ENCODE measurements at places on chromosomes 3 and 15.

- no peak for DNase-seq
Measured at GRCh38 chr15:39227001-39227400, 353.9 kb upstream of the THBS1 start.

DNA sequence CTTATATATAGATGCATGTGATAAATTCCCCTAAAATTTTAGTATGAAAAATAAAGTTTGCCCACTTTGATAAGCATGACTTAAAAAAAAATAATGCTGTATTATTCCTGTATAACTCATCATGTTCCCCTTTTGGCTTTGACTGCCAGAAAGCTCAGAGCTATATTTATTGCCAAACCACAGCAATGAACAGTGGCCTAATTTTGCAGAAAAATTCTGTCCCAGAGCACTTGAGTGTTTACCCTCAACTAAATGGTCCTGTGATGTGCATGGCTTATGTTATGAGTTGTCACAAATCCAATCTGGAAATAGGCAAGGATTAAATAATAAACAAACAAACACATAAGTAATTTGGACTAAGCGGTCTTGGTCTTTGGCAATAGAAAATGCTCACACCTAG is 276.7 kb downstream of the SLC9A9 start:
- peak; percentile 28 for DNase-seq

DNA sequence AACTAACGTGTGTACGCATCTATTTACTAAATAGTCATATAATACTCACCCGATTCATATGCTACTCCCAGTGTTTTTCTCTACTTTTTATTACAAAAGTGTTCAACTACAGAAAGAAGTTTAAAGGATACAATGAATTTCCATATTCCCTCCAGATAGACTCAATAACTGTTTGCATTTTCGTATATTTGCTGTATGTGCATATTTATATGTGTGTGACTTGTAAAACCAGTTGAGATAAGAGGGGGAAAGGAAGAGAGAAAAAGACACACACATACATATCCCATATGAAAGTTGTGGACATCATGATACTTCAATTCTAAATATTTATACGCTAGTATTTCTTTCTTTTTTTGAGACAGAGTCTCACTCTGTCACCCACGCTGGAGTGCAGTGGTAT is 14.1 kb downstream of the LIPC start:
- DNase-seq, result no peak

DNA sequence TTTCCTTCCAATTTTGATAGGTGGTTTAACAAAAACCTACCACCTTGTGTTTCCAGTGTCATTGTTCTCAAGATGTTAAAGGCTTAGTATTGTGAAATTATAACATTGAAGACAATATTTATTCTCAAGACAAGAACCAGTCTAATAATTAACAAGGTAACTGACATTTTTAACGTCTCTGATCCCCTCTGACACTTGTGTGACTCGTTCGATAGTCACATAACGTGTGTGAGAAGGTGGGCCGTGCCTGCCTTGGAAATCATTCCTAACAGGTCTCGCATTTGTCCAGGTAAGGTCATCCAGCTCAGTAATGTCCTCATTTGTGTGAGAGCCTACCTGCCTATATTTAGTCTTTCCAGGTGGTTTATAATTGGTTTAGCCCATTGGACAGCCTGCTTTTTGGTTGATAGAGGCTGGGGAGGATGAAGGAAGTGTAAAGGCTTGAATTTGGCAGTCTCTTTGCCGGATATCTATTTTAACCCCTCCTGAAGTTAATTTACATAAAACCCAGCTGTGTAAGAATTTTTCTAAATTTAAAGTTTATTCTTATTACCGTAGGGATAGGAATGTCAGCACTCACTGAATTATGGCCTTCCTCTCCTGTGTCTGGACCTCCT is 94.4 kb downstream of the AKAP13 start:
- DNase-seq, result no peak

- DNase-seq, result no peak
Measured at GRCh38 chr15:29472901-29473445, 203.4 kb upstream of the NSMCE3 start.

- DNase-seq, result no peak
Measured at GRCh38 chr3:73573204-73573603, 51.5 kb downstream of the PDZRN3 start.

GRCh38 chr15:88568589-88568988 is 22.1 kb upstream of the DET1 start:
- DNase-seq, result no peak

DNA sequence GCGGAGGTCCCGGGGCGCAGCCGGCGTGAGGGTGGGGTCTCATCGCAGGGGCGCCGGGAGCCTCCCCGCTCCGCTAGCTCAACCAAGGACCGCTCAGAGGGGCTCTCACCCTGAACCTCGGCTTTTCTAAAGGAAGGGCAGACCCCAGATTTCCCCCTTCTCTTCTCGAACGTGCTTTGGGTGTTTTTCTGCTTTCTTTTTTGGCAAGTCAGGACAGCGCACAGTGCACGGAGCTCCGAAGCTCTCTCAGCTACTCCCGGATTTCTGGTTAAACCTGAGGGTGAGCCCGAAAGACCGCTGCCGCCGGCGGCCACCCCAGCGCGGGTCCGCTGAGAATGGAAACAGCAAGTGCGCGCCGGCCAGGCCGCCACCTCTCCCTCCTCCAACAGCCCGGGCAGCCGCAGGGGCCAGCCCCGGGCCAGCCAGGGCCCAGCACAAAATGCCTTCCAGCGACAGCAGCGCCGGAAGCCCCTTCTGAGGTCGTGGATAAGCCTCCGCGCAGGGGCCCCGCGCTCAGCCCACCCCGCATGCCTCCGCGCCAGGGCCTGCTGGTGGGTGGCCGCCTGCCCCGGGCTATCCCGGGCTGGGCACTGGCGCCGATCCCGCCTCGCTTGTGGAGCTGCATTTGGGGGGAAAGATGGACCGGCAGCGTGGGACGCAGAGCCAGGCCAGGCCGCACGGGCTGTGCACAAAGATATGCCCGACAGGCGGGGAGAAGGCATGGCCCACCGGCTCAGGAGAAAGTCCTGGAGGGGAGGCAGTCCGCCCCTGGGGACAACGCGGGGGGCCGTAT is 8.2 kb upstream of the OCA2 start:
- DNase-seq, result no peak

GRCh38 chr3:36244728-36245127 is 135.6 kb upstream of the STAC start:
- no peak for DNase-seq

GRCh38 chr3:112121577-112122547 is 11.2 kb downstream of the GCSAM start:
- no peak for DNase-seq

GRCh38 chr15:90580946-90581345 is 51.2 kb downstream of the CRTC3 start:
- no peak for DNase-seq

- DNase-seq, result no peak
Measured at GRCh38 chr3:179613807-179614206, 9.2 kb downstream of the NDUFB5 start.

DNA sequence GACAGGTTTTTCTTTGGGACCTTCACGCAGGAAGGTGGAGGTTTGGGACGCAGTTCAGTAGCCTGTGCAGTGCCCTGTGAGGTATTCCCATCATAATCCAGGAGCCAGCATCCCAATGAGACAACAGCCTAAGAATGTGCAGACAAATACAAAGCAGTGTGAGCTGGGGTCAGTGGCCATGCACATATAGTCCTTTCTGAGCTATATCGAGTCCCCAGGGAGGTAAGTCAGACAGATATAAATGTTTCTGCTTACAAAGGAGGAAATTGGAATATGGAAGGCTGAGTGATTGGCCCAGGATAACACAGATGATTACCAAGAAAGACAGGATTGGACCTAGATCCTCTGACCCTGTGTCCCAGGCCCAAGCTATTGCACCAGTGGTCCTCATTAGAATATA is 216.6 kb upstream of the TRIM42 start:
- DNase-seq, result no peak

DNA sequence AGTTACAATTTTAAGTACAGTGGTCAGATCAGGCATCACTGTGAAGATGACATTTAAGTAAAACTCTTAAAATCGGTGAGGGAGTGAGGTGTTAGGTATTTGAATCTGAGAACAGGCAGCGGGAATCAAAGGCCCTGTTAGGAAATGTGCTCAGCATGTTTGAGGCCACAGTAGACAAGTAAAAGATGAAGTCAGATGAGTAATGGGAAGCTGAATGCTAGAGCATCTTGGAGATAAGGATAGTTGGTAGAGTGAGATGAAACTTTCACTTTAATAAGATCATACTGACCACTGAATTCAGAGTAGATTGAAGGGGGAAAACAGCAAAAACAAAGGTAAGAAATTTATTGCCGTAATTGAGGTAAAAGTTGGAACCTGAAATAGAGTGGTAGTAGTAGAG is 61.6 kb downstream of the DCBLD2 start:
- DNase-seq, result no peak

DNA sequence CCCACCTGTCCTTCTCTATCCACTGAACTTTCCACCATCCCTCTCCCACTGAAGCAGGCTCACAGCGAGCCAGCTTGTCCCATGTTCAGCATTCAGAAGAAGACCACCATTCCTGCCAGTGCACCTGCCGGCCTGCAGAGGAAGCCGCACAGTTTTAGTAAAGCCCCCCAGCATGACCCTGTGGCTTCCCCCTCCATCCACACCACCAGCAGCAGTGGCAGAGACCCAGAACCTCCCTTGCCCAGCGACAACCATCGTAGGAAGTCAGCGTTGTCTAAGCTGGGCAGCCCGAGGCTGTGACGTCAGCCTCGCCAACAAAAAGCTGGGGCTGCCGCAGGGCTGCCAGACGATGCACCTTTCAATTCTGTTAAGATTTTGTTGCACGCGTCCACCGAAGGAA is 66.6 kb upstream of the TAMM41 start:
- no peak for DNase-seq

- no peak for DNase-seq
Measured at GRCh38 chr3:5258526-5258925, 71.0 kb downstream of the EDEM1 start.

DNA sequence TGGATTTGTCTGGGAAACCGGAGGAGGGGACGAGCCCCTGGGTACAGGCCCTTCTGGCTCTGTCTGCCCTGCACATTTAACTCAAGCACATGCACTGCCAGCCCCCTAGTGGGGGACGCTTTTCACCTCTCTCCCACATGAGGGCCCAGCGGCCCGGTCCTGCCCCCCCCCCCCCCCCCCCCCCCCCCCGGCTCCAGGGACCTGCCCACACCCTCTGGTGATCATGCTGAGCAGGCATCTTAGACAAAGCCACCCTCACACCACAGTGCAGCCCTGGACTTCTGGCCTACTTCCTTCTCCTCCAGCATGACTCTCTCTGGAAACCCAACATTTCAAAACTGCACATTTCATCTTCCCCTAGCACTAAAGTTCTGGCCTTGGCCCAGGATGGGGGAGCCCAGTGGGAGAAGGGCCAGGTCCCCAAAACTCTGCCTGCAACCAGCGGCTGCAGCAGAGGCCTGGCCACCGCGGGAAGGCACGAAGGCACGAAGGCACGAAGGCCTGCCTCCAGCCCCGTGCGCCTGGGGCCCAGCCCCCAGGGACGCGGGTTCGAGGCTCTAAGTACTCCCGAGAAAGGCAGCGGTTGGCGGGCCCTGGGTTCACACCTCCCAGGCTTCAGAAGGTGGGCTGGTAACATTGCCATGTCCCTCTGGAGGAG is 14.1 kb downstream of the KLF15 start:
- no peak for DNase-seq

- no peak for DNase-seq
Measured at GRCh38 chr3:146375219-146375618, 94.1 kb downstream of the PLSCR2 start.

- no peak for DNase-seq
Measured at GRCh38 chr15:91992945-91993344, 139.4 kb downstream of the SLCO3A1 start.

DNA sequence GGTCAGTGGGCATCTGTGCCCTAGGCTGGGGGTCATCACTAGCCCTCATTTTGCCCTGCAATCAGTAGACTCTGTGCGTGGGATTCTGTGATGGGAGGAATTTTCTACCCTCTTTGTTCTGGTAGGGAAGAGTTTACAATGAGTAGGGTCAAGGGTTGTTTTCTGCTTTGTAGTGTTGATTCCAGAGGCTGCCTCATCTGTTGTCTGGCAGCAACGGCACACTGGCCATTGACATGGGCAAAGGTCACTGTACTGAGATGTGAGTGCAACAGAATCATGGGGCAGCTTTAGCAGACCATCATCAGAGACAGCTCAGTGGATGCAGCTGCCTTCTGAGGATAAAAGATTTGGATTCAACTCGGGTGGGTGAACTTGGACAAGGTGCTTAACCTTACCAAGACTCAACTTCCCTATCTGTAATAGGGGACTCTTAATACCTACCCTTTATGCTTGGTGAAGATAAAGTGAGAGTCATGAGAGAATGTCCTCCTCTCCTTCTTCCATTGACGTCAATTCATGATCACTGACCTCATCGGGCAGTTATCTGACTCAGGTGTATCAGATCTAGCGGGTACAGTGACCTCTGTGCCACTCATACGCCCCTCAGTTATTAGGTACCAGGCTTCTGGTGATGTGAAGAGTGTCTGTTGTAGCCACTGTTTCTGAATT is 127.5 kb downstream of the RPLP1 start:
- DNase-seq, result no peak

DNA sequence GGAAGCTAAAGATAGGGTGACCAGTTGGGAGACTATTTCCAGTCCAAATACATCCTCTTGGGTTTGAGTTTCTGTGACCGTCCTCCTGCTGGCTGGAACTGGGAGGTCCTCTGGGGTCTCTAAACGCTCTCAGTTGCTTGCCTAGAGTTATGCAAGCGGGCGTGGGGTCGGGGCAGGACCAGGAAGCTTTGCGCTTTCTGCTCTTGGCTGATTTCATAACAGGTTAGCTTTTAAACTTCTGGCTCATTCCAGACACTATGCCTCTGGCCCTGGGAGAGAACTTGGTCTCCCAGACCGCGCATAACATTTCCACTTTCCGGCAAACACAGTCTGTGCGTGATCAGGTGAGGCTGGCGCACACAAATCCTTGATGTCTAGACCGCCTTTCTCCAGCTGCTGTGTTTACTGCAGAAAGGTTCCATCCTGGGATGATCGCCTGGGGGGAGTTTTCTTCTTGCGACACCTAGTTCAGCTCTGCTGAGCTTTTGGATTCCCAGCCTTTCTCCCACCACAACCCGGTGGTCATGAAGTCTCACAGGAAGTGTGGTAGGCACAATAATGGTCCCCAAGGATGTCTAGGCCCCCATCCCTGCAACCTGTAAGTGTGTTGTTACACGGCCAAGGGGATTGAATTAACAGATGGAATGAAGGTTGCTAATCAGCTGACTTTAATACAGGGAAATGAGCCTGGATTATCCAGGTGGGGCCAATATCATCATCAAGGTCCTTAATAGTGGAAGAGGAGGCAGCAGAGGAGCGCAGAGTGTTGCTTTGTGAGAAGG is 23.6 kb upstream of the CGNL1 start:
- no peak for DNase-seq

- no peak for DNase-seq
Measured at GRCh38 chr15:72205896-72206676, 8.5 kb upstream of the GRAMD2A start.

DNA sequence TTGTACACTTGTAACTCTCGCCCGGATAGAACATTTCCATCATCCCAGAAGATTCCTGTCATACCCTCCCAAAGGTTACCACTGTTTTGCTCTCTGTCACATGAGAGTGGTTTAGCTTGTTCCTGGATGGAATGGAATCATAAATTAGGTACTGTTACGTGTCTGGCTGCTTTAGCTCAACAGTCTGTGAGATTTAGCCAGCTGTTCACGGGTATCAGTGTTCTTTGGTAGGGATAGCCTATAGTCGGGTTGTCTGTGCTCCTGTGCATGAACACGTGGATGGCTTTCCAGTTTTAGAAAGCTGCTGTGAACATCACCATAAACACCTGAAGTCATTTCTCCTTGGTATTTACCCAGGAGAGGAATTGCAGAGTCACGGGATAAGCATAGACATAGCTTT is 58.2 kb upstream of the NR2C2 start:
- no peak for DNase-seq

GRCh38 chr3:172411478-172411947 is 36.7 kb downstream of the GHSR start:
- DNase-seq, result no peak

- no peak for DNase-seq
Measured at GRCh38 chr3:128006061-128007032, 45.9 kb upstream of the SEC61A1 start.
